Stimulated activated CD8-positive, alpha-beta memory T cell treated with anti-CD3 and anti-CD28 coated beads, Interleukin-7, amount 100 ng/mL, for 48 hours (primary cell): ENCODE measurements at places on chromosomes 1 and 21.

- DNase-seq: no peak
Measured at GRCh38 chr1:68585351-68585750, 88.5 kb upstream of the DEPDC1 start.

- DNase-seq: no peak
Measured at GRCh38 chr1:203038217-203038741, 12.0 kb downstream of the PPFIA4 start.

DNA sequence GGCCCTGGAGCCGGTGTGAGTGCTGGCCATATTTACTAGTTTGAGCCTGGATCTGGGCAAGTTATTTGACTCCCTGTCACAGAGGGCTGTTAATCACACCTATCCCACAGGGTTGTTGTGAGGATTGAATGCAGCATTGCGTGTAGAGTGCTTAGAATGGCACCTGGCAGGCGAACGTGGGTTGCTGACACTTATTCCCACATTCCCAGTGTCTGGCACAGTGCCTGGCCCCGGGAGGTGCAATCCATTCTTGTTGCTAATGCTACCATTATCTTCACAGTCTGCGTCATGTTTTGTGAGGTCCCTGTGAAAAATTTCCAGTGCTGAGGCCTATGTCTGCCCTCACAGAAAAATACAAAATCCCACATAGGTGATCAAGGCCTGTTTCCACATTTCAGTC, 66.1 kb downstream of the CD2 start:
- no peak for DNase-seq

DNA sequence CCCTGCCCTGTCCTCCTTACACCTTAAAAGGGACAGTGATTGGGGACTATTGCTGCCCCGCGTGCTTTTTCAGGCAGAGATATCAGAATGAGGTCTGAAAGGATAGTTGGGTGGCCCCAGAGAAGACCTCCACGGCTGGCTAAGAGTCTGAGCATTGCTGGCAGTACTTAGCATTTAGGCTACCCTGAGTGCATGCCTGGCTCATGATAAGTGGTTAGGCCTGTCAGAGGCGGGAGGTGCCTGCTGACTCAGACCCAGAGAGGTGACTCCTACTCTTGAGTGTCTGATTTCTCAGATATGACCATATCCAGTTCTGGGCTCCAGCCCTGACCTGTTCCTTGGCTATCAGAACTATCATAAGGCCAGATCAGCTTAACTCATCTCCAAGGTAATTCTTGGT, 213.7 kb downstream of the PBX1 start:
- DNase-seq: peak; percentile 22

DNA sequence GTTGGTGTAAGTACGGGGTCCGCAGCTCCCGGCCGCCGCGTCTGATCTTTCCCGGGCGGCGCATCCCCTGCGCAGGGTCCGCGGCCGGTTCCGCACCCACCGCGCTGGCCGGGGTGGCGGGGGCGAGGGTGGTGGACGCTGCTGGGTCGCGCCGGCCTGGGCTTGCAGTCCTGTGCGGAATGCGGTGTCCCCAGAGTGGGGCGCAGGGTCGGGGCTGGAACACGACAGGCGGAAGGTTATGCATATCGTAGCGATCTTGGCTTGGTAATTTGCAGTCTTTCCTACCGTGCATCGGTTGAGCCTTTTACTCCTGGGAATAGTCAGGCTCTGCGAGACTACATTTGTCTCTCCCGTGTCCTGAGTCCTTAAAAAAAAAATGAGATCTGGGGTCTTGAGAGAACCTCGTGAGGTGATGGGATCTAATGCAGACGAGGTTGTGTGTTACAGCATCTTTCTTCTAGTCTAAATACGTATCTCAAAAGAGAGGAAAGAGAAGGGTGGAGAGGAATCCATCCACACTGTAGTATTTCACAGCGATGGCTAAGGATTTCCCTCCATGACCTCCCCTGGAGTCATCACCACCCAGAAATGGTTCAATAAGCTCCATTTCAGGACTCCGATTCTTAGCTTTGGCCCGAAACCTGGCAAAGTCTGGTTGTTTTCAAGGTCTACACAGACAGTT, 572 bp downstream of the ATP1B1 start:
- no peak for DNase-seq

DNA sequence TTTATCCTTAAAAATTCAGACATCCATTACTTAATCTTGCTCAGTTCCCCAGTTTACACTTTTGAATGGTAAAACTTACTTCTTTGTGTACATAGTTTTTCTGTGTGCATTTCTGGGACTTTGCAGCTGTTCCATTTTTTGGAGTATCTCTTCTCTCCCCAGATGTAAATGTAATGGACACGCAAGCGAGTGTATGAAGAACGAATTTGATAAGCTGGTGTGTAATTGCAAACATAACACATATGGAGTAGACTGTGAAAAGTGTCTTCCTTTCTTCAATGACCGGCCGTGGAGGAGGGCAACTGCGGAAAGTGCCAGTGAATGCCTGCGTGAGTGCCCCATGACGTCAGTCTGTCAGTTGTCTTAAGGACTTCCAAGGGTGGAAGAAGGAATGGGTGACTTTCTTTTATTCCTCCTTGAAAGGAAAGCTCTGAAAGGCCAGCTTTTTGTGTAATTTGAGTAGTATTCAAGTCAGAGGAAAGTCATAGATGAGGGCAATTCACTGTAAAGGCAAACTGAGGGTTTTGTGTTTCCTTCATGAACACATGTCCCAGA, 75.7 kb upstream of the LAMC2 start:
- DNase-seq: no peak

DNA sequence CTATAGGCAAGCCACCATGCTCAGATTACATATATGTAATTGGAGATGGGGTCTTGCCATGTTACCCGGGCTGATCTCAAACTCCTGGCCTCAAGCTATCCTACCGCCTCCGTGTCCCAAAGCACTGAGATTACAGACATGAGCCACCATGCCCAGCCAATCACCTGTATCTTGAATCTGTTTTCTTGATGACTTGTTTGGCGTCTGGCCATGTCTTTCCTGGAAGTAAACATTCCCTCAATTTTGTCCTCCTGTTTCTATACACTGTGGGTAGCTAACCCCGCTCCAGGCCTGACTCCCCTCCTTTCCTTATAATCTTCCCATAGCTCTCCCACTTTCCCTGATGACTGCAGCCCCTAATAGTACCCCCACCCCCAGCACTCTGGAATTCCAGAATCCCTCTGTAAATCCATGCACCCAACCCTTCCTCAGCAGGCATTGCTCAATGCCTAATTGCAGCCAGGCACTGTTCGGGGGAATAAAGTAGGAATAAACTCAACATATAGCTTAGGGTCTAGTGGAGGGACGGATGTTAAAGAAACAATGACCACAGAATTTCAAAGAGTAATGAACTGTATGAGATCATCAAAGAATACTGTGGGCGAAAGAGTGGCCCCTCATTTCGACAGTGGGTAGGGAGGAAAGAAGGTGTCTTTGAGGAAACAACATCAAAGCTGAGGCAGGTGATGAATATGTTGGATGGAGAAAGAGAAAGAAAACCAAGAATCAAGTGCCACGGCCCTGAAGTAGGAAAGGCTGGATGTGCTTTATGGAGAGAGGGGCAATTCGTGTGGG, 161.5 kb downstream of the ADSS2 start:
- no peak for DNase-seq

GRCh38 chr1:62389531-62389930, 47.3 kb upstream of the USP1 start:
- no peak for DNase-seq

GRCh38 chr1:32112806-32113375, 5.0 kb downstream of the KPNA6 start:
- no peak for DNase-seq

- no peak for DNase-seq
Measured at GRCh38 chr1:16118706-16119105, 37.2 kb downstream of the EPHA2 start.

GRCh38 chr1:31029026-31029425, 36.5 kb downstream of the PUM1 start:
- no peak for DNase-seq
